ENCODE measurements at places on chromosomes 7 and 10.

DNA sequence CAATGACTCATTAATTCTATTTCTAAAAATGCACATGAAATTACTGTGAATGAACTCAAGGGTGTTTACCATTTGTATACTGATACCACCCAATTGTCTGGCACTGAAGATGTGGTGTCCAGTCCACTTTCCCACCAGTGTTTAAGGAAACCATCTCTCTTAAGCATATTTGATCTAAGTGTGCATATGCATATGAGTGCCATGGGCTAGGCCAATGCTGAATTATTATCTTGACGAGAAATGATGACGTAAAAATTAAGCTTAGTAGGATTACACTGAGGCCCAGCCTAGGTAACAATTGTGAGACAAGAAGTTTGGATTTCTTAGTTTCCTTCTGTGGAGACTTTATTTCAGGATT, 59.7 kb downstream of the SVIL start:
- no peak for DNase-seq

GRCh38 chr10:100364735-100365391, 17.8 kb downstream of the SCD start:
- peak; percentile 86 for DNase-seq

DNA sequence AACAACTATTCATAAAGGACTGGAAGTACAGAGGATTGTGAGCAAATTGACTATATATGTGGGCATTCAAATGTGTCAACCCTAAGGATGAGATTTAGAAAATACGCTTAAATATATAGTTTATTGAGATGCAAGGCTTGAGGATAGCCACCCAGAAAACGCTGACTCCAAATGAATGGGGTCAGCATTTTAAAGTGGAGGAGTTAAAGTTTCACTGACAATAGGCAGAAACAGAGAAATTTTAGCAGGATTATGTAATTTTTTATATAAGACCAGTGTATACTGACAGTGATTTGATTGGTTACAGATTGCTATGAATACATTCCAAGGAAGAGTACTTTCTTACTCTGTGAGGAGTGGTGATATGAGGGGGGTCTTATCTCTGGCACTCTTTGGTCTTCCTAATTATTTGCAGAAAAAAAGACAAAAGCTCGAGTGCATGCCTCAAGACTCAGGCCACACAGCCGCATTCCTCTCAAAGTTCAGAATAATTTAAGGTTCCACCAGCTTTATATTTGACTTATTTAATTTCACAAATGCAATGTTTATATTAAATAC, 38.6 kb upstream of the ARL4A start:
- no peak for DNase-seq

DNA sequence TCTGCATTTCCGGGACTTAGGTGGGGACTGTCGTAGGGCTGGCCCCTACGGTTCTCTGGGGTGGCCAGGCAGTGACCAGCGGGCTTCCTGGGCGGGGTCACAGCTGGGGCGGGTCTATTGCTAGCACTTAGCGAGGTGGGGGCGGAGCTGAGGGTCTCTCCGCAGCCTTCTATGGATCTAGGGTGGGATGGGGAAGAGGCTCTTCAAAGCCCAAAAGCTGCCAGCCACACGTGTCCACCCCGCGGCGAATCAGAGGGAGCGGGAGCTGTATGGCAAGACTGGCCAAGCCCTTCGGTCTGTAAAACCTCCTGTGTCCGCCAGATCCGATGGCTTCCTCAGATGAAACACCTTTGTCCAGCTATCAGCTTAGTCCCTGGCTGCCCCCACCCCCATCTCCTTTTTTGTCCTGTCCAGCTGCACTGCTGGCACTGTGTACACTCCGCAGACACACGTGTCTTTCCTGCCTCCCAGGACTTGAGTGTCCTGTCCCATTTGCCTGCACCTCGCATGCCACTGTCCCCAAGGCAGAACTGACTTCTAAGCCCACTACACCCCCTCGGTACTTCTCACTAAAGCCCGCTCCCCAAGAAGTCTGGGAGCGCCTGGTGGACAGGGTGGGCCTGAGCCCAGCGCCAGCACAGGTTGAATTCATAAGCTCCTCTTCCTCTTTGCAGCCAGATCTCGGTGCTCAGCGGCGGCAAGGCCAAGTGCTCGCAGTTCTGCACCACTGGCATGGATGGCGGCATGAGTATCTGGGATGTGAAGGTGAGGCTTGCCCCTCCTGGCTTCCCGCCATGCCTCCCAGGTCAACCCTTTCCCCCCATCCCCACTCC, 14.8 kb downstream of the PDAP1 start:
- DNase-seq, result peak; percentile 90

DNA sequence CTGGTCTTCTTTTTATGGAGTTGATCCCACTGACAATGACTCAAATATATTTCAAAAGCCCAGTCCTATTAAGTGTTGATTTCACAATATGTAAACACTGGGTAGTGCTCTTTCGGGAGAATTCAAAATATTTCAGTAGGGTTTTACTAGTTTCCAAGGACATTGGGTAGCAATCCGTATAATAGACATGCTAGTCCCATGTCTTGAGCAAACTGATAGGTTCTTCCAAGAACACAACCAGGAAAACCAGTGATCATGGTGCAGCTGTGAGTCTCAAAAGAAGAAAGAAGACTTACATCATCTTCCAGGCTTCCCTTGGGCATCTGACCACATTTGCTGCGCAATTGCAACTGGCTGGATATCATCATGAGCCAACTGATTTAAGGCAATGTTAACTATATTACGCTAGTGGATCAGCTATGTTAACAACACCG, 59.3 kb upstream of the APBB1IP start:
- no peak for DNase-seq

GRCh38 chr7:66558201-66558641, 70.5 kb upstream of the KCTD7 start:
- DNase-seq, result no peak
